ENCODE measurements at places on chromosomes 1 and 21.

GRCh38 chr1:203860396-203861025, 888 bp upstream of the SNRPE start:
- peak; percentile 25 for DNase-seq

- DNase-seq = peak; percentile 78
Observed at GRCh38 chr1:53470155-53470554, 11.0 kb downstream of the DMRTB1 start.

DNA sequence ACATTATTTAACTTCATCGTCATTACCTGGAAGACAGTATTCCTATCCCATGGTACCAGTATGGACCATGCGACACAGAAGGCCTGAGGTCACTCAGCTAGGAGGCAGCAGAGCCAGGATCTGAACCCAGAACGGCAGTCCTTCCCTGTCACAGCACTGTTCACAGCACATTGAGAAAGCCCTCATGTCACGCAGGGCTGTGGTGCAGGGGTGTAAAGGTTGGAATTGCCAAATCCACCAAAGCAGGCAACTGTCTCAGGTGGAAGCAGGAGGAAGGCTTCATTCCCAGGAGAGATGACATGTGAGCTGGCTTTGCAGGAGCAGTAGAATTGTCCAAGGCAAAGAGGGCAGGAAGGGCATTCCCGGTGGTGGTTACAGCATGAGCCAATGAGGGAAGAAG, 9.9 kb upstream of the TTC22 start:
- no peak for DNase-seq

DNA sequence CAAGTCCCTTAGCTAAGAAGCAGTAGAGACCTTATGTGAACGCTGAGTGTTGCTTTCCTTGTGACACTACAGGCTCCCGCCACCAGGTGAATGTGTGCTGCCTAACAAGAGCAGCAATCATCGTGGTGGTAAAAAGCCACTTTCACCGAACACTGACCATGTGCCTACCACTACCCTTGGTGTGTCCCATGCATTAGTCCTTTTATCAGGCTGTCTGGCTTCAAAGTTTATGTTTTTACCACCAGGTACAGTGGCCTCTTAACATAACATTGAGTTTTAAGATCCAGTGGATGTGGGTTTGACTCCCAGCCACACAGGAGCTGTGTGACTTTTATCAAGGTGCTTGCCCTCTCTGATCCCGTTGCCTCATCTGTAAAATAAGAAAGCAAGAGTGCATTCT, 1.7 kb downstream of the C1QB start:
- DNase-seq = no peak

DNA sequence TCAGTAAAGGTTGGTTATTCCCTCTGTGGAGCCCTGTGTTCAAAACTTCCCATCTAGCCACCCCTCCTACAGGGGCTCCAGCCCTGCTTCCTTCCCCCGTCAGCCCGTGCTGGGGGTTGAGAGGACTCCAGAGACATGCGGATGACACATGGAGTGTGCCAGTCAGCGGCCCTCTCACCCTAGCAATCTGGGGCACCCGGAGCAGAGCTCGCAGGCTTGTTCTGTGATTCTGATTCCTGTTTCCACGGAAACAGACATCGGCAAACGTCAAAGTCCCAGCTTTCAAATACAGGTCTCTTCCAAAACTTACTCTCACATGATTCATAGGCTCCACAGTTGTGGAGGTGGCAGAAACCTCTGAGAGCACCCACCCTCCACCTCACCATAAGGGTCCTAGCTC, 9.8 kb upstream of the SSBP3 start:
- DNase-seq = no peak

GRCh38 chr21:43634618-43635017, 24.7 kb downstream of the HSF2BP start:
- DNase-seq = no peak

DNA sequence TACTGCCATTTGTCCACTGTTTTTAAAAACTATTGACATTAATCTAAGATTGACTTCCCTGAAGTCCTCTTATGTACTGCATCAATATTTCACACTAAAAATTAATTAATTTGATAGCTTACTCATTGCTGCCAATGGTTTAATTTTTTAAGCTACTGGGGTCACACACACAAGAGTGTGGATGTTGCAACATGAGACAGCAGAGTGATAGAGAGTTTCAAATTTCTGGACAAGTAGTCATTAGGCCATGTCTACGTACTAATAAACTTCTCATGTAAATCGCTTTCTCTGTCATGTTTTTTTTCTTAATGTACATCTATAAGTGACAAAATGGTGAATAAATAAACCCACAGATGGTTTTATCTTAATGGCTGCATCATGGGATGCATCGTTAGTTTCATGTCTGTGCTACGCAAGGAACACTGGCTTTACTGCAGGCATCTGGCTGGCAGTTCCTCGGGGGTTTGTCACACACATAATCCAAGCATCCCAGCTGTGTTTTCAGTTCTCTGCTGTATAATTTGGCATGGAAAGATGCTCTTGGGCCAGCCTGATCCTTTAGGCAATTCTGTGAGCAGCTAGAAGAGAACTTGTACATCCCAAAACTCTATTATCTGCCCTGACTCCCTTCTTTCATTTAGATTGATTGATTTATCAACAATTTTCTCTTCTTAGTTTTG, 16.4 kb upstream of the CHODL start:
- DNase-seq = no peak

GRCh38 chr21:41664881-41665765, 101.7 kb downstream of the RIPK4 start:
- DNase-seq = peak; percentile 68

GRCh38 chr1:228515200-228515834, 28.1 kb downstream of the RNF187 start:
- peak; percentile 27 for DNase-seq

DNA sequence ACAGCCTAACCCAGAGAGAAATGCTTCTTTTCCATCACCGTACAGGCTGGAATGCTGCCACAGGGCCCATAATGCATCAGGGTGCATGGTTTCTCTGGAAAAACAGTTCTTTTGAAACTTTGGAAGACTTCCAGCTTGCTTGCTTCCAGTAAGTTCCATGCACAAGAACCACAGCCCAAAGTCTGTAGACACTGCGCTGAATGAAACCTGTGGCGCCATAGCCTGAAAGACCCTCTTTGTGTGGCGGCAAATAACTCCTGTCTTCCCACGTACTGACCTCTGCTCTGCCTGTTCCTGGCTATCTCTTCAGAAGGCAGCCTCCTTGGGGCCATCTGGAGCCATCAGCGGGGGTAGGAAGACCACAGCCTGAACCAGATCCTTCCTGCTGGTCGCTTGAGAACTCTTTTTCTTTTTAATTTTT, 15.1 kb downstream of the MIIP start:
- DNase-seq = peak; percentile 66

- DNase-seq = no peak
Observed at GRCh38 chr1:97159342-97159741, 437.8 kb downstream of the PTBP2 start.

GRCh38 chr1:47441450-47442106, 3.7 kb downstream of the FOXD2 start:
- DNase-seq = no peak

DNA sequence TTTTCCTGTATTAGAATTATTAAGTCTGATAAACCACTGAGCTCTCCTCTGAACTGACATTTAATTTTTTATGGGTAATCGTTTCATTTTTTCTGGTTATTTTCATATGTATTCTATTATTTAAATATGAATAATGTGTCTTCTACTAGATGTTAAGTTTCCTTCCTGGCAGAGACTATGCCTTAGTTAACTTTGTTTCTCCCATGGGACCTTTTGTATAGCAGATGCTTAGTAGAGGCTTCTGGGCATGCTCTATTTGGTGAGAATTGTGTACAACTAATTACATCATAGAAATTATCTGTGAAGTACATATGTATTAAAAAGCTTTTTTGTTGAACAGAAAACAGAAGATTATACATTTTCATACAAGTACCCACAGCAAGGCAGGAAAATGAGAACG, 23.4 kb downstream of the CTBS start:
- no peak for DNase-seq

DNA sequence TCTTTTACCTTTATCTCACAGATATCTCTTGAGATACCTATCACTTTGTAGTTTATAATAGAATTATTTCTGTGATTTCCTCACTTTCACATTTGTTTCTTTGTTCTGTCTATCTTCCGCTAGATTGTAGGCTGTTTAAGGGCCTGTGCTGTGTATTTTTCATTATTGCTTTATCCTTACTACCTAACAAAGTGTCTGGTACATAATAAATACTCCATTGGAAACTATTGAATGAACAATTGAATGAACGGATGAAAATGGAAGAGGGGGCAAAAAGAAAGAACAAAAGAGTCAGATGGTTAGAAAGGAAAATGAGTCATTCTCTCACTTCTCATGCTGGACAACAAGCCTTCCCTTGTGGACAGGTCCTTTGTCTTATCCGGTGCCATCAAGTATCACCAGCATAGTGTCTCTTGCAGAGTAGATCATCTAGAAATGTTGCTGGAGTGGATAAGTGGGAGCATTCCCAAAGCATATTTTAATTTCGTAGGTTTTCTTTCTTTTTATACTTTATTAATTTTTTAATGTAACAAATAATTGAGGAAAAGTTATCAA, 159.8 kb downstream of the NEK7 start:
- DNase-seq = no peak

DNA sequence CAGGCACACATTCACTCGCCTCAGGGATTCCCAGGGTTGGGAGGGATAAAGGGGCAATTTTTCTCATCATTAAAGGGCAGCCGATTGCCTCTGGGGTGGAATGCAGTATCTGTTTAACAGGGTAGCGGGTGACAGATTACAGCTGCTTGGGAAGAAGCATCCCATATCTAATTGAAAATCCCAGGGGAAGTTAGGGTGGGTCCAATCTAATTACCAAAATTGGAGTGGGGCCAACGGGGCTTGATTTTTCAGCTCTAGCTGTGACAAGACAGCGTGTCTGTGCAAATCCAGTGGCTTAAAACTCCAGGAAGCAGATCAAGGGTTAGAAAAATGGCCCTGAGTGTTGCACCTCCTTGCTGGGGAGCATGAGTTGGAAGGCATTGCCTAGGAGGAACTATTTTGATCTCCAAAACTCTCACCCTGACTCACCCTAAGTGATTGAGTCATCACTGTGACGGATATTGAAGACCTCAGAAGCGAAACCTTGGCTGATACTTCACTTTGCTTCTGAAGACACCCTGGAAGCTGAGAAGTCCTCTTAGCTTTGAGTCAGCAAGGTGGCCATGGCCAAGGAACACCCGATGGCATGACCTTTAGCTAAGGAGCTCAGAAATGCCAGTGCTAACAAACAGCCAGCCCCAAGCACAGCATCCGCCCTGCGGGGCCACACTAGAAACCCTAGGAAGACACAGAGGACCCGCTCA, 46.0 kb downstream of the GRHL3 start:
- peak; percentile 93 for DNase-seq

GRCh38 chr1:172952516-172952915, 98.2 kb downstream of the TNFSF18 start:
- peak; percentile 48 for DNase-seq

GRCh38 chr1:198909973-198910372, 271.1 kb downstream of the PTPRC start:
- peak; percentile 80 for DNase-seq

GRCh38 chr1:153985341-153985912, 712 bp downstream of the RAB13 start:
- peak; percentile 83 for DNase-seq

DNA sequence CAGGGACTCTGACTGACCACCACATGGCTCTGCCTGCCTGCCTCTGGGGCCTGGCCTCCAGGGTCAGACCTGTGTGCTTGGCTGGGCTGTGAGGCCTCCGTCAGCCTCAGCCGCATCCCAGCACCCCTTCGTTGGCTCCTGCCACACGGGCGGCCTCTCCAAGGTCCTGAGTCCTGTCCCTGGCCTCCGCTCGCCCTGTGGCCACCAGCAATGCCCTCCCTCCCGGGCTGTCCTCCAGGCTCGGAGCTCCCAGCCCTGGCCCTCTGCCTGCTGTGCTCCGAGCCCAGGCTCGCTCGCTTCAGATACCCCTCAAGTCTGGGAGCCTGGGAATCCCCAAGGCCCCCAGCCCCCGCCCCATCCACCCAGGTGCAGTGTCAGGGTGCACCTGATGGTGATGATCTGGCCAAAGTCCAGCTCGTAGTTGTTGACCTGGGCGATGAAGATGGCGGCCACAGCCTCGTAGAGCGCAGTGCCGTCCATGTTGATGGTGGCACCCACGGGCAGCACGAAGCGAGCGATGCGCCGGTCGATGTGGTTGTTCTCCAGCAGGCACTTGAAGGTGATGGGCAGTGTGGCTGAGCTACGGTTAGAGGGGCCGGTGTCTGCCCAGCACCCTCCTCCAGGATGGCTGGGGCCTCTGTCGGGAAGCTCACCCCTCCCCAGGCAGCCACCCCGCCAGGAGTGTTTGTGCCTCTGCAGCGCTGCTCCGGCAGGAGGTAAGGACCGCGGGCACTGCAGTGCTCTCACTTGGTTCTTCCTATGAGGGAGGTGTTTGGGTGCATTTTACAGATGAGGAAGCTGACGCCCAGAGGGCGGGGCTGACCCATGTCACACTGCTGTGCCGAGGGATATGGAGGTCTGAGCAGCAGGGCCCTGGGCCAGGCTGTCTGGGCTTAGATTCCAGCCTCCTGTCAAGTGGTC, 28.5 kb downstream of the PODN start:
- DNase-seq = no peak

DNA sequence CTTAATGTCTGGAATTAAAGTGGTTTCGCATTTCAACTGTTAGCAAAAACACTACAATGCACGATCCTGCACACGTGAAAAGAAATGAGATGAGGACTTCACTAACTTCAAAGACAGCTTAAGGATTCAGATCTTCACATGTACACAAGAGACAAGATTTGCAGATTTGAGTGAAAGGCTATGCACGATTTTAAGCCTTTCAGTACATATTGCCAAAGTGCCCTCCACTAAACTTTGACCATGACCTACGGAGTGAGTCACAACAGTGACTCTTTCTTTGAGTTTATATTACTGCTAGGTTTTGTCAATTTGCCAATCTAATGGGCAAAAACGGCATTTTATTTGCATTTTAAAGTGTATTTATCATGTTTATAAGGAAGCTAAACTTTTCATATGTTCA, 41.2 kb upstream of the CR1L start:
- peak; percentile 88 for DNase-seq

DNA sequence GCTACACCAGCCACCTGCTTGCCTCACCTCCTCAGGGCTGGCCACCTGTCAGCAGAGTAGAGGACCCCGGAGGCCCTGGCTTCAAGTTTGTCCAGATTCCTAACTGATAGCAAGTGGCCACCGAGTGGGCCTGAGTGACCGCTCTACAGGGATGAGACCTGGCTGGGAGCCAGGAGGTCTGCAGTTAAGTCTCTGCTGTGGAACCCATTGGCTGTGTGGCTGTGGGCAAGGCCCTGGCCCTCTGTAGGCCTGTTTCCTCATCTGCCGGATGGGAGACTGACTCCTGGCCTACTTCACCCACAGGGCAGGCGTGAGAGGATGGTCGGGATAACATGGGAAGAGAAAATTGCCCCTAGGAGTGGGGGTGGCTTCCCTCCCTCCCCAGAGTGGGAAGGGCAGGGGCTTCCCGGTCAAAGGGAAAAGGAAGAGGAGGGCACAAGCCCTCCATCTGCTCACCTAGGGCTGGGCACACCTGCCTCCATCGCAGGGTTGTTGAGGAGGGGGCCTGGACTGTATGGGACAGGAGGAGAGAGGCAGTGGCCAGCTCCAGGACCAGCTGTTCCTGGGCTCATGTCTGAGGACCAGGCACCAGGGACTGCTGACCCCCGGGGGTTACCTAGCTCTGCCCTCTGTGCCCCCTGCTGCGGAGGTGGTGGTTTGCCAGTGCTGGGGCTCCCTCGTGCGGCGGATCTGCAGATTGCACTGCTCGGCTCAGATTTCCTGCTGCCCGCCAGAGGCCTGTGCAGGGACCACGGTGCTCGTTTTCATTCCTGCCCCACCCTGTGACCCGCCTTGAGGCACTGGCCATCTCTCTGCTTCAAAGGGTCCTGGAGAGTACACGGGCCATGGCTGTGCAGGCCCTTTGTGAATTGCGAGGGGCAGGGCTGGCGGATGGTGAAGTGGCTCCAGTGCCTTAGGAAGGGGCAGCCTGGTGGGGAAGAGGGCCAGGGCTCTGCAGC, 9.1 kb upstream of the MTFR1L start:
- no peak for DNase-seq

Measured in fibroblast of lung (primary cell).